B cell (primary cell): ENCODE measurements at places on chromosomes 2 and 18. TPM values are rescaled to one million over a fixed set of nuclear protein-coding genes. Genes with fewer than 3 reads are reported as not detected.

MAP3K19 gene
- not detected in 2 replicates for total RNA-seq

KCNK3 gene
- not detected in 2 replicates for total RNA-seq

LYPD6 gene
- total RNA-seq, result not detected in 2 replicates

IL1F10 gene
- total RNA-seq, result not detected in 2 replicates

FAM228A gene
- 0.27 TPM in 1 of 2 replicates, not detected in the other for total RNA-seq

KCTD1 gene
- total RNA-seq, result 4.1 and 5.0 TPM in 2 replicates

PTPRN gene
- not detected in 2 replicates for total RNA-seq

ITM2C gene
- total RNA-seq, result 36.9 and 37.4 TPM in 2 replicates

UPP2 gene
- total RNA-seq, result not detected in 2 replicates

REG1A gene
- not detected in 2 replicates for total RNA-seq

DNA sequence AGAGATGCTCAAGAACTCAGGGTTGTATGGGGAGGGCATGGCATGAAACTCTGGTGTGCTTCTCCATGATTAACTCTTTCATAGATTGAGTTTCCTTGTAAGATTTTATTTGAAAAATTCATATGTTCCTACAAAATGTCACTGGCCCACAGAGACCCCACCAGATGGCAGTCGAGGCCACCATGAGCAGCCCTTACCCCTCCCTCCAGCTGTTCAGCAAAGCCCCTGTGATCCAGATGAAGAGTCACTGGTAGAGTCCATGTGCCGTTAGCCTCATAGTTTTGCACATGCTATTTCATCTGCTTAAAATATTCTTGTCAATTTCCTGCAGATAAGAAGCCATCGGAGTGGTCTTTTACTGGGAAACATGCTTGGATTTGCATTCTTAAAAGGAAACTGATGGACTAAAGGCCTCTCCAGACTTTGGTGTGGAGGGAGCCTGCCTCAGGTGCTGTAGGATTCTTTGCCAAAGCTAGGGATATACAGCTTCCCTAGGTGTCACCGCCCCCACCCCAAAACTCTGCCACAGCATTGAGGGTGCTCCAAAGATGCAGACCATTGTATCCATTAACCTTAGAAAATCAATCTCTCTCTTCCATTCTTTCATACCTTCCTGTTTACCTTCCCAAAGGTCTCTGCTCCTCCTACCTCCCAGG, 18.8 kb downstream of the ZNF385B start:
- no peaks in the 10 kb centered on the region for H3K4me1 ChIP-seq
- H3K36me3 ChIP-seq, result no peaks in the 10 kb centered on the region
- DNase-seq, result no peak
- no peak overlapping the region for H3K27ac ChIP-seq
- H3K4me3 ChIP-seq, result no peak overlapping the region

GRCh38 chr18:9961041-9961440, 47.2 kb downstream of the VAPA start:
- peaks cover 7% of the 10 kb centered on the region for H3K4me1 ChIP-seq
- DNase-seq, result peak; percentile 26
- H3K27ac ChIP-seq, result no peak overlapping the region
- H3K27me3 ChIP-seq, result no peaks in the 10 kb centered on the region
- H3K4me3 ChIP-seq, result no peak overlapping the region

DNA sequence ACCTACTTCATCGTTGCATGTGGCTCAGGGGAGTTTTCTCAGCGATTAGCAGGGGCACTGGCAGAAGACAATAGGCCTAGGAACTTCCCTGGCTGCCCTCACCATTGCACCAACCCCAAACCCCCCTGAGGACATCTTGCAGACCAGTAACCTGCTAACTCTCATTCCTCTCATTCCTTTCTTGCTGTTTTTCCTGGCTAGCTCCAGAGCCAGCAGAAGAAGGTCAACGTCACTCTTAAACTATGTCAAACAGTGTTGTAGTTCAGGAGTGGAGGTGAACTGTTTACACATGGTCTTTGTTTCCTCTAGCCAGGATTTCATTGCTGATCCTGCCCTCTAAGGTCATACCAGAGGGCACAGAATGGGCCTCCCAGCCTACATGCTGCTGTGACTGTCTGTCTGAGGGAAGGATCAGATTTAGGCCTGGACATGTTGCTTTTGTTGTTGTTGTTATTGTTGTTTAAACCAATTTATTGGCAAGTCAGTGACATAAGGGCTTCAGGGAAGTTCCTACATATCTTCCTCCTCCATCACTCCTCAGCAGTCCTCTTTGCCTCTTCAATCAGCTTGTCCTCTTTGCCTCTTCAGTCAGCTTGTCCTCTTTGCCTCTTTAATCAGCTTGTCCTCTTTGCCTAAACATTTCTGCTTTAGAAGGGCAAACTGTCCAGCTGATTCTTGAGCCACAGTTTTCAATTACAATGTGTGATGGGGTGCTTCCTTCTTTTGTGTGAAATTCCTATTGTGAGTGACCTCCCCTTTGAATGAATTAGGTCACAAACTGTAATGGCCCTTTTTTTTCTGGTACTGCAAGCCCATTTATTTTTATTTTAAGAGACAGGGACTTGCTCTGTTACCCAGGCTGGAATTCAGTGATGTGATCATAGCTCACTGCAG, 471.9 kb upstream of the TNP1 start:
- H3K27me3 ChIP-seq, result peaks cover 4% of the 10 kb centered on the region
- H3K4me3 ChIP-seq, result no peak overlapping the region
- no peak overlapping the region for H3K27ac ChIP-seq

DNA sequence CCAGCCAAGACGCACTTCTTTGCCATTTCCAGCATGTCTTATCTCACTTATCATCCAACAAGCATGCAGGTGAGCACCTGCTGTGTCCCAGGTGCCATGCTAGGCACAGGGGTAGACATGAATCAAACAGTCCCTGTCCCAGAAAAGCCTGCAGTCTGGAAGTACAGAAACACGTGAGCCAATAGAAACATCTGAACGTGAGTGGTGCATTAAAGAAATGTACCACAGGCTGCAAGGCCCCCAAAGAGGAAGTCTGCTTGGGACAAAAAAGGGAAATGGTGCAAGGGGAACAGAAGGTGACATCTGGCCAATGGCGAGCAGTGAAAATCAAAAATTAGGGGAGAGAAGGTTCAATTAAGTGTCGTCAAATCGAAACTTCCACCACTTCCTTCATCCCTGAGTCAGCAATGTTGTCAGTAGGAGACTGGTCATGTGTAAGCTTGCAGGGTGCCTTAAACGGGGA, 17.6 kb upstream of the TMEM247 start:
- H3K4me3 ChIP-seq, result peak overlapping the region; percentile 16
- no peaks in the 10 kb centered on the region for H3K27me3 ChIP-seq

DNA sequence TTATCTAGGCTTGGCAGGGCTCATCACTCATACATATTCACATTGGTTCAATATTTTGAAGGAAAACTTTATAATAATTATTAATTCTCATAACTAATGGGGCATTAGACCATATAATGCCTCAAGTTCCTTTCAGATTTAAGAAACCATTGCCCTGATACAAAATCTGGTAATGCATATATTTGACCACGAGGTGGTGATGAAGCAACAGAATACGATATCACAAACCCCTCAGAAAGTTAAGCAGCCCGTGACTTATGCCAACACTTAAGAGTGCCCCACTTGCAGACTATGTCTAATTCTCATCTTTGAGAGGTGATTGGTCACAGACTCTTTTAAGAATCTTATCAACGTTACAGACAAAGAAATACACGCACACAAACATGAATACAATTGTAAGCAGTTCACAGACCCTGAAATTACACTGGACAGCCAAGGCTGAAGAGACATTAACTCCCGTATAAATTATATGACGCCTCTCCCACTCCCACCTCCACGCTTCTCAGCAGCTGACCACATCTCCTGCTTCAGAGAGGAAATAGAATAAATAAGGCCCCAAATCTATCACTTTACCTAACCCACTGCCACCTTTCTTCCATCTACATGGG, 20.7 kb upstream of the DNAH6 start:
- no peak overlapping the region for H3K27ac ChIP-seq
- no peaks in the 10 kb centered on the region for H3K4me1 ChIP-seq
- no peak overlapping the region for H3K4me3 ChIP-seq
- H3K36me3 ChIP-seq, result no peaks in the 10 kb centered on the region
- peak; percentile 81 for DNase-seq

DNA sequence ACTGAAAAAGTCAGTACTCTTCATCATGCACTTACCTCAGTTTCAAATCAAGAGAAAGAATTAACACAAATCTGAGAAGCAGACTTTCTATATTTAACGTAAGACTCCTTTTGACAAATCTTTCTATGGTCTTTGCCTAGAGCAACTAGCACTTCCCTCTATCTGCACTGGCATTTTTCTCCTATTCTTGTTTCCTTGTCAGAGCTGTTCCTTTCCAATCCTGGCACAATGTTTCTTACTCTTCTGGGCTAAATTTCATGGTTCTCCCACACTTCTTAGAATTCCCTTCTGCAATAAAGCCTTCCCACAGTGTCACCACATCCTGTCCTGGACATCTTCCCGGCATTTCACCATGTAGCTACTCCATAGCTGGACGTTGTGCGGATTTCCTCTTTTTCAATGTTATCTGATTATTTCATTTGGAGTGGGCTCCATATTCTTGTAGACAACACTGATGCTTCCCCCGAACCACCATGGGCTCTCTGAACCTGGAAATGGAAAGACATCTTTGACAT, 144.7 kb upstream of the CTNNA2 start:
- no peaks in the 10 kb centered on the region for H3K27me3 ChIP-seq
- no peak for DNase-seq
- no peaks in the 10 kb centered on the region for H3K4me1 ChIP-seq
- H3K27ac ChIP-seq, result no peak overlapping the region
- no peak overlapping the region for H3K4me3 ChIP-seq

DNA sequence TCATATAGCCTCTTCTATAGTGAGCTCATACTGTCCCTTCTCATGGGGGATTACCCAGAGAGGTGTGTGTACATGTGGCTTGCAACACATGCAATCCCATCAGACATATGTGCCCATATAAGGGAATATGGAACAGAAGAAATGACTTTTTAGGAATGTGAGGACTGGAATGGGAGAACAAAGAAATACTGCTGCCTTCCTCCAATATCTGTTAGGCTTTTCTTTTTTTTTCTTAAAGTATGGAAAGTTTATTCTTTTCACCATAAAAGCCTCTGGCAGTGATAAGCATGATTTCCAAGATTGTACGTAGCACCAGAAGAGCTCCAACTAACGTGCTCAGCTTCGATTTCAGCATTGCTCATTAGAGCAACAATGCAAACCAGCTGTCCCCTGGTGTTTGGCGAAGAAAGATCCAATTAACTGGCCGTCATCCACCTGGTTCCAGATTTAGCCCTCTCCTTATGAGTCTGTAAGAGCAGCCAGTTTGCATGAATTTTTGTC, 113.6 kb downstream of the ADCYAP1 start:
- H3K27ac ChIP-seq, result no peak overlapping the region
- H3K4me3 ChIP-seq, result no peak overlapping the region
- no peak for DNase-seq
- no peaks in the 10 kb centered on the region for H3K36me3 ChIP-seq
- H3K27me3 ChIP-seq, result no peaks in the 10 kb centered on the region
- no peaks in the 10 kb centered on the region for H3K4me1 ChIP-seq

- H3K36me3 ChIP-seq, result no peaks in the 10 kb centered on the region
- no peaks in the 10 kb centered on the region for H3K4me1 ChIP-seq
- H3K4me3 ChIP-seq, result no peak overlapping the region
- no peak for DNase-seq
Observed at GRCh38 chr2:111239107-111239506, 118.4 kb downstream of the BCL2L11 start.

GRCh38 chr2:39874236-39874635, 95.2 kb upstream of the THUMPD2 start:
- no peaks in the 10 kb centered on the region for H3K4me1 ChIP-seq
- no peak overlapping the region for H3K4me3 ChIP-seq
- H3K36me3 ChIP-seq, result no peaks in the 10 kb centered on the region

DNA sequence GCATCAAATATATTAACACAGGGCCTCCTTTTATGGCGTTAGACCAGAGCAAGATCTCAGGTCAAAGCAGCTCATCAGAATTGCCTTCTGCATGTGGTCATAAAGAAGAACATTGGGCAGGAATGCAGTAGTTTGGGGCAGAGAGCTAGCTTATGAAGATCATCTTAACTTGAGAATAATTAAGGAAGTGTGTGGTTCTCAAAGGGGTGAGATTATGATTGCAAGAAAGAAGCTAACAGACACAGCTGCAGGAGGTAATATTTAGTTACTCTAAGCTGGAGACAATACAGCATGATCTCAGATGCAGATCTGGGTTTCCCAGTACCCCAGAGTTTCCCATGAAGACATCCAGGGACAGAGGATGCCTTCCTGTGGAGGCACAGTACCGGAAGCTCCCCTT, 91.6 kb downstream of the TTC27 start:
- no peaks in the 10 kb centered on the region for H3K27me3 ChIP-seq
- H3K36me3 ChIP-seq, result no peaks in the 10 kb centered on the region
- H3K27ac ChIP-seq, result no peak overlapping the region
- no peak overlapping the region for H3K4me3 ChIP-seq
- H3K4me1 ChIP-seq, result no peaks in the 10 kb centered on the region
- DNase-seq, result no peak

DNA sequence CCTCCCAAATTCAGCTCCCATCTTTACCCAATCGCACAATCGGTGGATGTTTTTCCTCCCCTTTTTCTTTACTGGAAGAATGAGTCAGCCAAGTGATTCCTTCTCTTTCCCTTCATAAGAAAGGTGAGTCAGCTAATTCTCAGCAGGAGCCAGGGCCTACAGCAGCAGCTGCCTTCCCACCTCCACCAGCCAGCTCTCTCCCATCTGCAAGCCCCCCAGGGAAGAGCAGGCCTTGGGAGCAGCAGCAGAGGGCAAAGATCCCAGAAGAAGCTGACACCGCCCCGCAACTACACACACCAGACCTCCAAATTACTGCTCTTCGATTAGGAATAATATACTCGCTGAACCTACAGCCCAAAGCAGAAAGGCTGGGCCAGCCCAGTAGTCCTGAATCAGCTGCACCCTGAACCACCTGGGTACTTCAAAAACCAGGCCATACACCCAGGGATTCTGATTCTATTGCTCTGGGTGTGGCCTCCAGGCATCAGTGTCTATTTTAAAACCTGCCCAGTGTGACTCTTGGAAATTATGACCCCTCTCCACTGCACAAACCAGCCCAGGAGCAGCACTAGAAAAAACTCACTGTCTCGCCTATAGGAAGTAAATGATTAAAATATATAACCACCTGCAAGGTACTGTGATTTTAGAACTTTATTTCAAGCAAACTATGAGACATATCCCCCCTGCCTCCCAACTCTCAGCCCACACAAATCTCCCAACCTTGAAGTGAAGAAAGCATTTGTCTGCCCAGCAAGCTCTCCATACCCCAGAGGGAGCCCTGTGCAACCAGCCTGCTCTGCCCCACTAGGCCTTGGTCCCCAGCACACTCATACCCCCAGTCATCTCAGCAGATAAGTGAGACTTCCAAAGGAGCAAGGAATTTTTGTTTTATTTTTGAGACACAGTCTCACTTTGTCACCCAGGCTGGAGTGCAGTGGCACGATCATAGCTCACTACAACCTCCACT, 7.3 kb downstream of the SFXN5 start:
- DNase-seq, result no peak
- H3K4me1 ChIP-seq, result no peaks in the 10 kb centered on the region
- H3K36me3 ChIP-seq, result no peaks in the 10 kb centered on the region
- no peak overlapping the region for H3K4me3 ChIP-seq

GRCh38 chr2:183868707-183869106, 729.6 kb upstream of the ZNF804A start:
- no peak for DNase-seq
- no peak overlapping the region for H3K4me3 ChIP-seq
- H3K4me1 ChIP-seq, result no peaks in the 10 kb centered on the region
- no peaks in the 10 kb centered on the region for H3K36me3 ChIP-seq
